ENCODE measurements at places on chromosomes 4 and X.

DNA sequence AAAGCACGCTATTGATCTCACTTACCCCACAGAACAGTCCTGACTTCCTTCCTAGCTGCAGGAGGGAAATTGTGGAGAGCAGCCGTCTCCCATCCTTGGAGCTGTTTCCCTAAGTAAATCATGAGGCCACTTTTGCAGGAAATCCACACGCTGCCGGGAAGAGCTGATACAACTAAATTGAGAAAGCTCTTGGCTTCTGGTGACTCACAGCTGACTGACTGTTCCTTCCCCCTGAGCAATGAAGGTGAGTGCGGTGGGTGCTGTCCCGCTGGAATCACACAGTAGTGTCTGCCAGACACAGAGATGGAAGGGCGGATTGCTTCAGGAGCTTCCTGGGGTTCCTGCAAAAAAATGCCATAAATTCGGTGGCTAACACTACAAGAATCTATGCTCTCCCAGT lies 268.9 kb downstream of the ASMT start:
- no peak for DNase-seq

DNA sequence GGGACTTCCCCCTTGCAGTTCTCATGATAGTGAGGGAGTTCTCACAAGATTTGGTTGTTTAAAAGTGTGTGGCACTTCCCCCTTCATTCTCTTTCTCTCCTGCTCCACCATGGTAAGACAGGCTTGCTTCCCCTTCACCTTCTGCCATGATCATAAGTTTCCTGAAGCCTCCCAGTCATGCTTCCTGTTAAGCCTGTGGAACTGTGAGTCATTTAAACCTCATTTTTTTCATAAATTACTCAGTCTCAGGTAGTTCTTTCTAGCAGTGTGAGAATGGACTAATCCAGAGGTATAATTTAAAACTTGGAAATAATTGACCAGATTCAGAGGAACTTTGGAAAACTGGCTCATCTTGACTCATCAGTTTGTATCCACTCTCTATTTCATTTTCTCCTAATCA lies 129.0 kb downstream of the TMEM47 start:
- no peak for DNase-seq

DNA sequence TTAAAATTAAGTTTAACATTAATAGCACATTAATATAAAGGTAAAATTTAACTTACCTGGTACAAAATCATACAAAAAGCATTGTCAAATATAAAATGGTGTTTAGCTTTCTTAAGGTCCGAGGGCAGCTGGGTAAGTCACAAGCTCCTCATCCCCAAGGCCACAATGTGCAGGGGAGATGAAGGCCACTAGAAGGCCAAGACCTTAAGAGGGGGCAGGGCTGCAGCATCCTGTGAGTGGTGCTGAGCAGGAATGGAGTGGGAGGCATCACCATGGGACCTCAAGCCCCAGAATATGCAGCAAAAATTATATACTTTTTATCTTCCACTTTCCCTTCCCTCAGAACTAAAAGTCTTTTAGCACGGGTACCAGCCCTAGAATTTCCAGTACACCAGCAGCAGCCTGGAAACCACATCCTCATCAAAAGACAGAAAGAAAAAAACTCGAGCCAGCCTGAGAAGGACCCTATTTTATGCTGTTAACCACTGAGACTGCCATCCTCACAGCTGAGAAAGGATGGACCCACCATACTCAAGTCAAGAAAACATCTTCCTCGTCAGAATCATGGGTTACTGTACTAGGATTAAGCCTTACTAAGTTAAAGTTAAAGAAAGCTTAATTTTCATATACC lies 13.0 kb upstream of the RHOXF2 start:
- DNase-seq: no peak

GRCh38 chr4:101252721-101253120 lies 94.6 kb downstream of the PPP3CA start:
- DNase-seq: no peak

GRCh38 chrX:28787206-28787605 lies 200.0 kb downstream of the IL1RAPL1 start:
- no peak for DNase-seq

DNA sequence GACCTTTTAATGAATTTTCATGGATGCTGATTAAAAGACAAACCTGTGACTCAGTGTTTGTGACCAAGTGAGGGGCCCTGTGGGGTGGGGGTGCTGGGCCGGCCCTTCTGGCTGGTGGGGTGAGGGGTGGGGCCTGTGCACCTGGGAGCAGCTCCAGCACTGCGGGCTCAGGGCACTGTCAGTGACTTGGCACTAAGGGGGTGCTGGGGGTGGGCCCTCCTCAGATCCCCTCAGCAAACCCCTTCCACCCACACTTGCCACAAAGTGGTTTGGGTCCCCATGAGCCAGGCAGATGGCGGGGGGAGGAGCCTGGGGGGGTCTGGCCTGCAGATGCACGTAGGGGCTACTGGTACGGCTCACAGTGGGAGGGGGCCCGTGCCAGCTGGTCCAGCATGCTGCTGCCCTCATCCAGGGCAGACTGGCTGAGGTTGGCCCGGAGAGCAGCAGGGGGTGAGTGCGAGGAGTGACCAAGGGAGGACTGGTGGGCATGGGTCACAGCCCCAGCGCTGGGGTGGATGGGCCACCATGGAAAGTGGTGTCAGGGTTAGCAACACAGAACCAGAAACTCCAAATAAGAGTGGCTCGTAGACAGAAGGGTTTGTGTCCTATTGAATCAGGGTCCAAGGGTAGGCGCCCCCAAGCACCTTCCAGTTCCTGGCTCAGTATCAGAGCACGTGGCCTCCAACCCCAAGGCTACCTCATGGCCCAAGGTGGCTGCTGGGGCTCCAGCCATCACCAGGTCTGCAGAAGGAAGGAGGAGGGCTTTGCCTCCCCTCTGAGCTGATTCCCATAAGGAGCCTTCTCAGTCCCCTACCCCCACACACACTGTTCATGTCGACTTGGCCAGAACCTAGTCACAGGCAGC lies 10.1 kb downstream of the NKX1-1 start:
- no peak for DNase-seq

DNA sequence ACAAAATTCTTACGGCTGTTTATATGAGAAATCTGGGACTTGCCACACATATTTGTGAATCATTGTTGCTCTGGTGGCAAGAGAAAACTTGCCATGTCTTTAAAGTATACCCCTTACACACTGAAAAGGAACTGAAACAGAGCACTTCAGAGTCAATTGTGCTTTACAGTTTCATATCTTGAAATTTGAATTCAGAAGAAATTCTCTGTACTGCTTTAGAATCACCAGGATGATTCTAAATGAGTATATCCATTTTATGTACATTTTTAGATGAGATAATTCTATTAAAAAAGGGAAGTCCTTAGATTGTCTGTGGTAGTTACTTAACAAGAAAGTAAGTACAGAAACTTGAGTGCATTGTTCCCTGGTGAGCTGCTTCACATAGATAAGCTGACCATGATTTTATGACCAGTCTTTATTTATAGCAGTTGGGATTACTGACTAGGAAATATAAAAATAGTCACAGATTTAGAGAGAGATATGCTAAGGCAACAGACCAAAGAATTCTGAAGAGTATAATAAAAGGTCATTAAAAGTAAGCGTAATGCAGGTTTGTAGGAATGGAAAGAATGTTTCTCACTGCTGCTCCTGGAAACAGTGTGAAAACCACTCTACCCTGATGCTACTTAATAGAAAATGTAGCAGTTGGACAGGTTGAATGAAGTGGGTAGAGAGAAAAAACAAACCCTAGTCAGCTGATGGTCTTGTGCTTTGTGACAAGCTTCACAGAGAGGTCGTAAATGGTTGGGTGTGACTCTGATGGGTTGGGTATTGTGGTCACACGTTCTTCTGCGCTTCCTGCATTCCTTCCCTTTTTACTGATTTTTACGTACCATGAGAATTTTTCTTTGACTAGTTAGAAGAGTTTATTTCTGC lies 41.0 kb downstream of the FNIP2 start:
- no peak for DNase-seq

GRCh38 chrX:1914606-1915365 lies 299.9 kb downstream of the ASMT start:
- no peak for DNase-seq

DNA sequence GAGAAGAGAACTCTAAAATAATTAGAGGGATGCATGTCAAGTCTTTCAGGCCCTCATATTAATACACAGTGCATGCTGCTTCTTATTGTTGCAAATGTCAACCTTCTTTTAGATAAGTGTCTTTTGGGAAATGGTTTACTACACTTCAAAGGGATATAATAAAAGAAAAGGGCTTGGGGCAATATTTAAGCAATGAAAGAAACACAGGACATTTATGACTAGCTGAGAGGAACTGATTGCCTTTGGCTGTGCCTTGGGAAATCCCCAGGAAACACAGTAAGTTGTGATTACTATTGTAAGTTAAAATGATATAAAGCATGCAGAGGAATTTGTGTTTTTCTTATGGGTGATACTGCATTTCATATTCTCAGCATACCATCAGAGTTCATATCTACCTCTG lies 1036.2 kb upstream of the GRID2 start:
- DNase-seq: no peak

GRCh38 chr4:2168469-2169319 lies 73.2 kb downstream of the HAUS3 start:
- DNase-seq: no peak

DNA sequence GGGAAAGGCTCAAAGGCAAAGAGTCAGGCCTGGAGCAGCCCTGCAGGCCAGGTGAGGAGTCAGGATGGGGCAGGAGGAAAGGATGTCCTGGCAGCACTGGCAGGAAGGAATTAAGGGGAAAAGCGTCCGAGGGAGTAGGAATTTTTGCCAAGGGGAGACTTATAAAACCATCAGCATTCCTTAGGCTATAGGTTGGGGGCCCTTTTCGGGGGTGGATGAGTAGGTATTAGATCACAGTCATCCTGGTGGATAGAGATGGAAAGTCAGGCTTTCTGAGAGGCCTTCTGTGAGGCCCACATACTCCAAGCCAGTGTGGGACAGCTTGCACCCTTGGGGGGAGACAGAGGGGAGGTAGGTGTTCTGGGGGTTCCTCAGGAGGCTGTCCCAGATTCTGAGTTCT lies 12.3 kb downstream of the STARD8 start:
- no peak for DNase-seq

DNA sequence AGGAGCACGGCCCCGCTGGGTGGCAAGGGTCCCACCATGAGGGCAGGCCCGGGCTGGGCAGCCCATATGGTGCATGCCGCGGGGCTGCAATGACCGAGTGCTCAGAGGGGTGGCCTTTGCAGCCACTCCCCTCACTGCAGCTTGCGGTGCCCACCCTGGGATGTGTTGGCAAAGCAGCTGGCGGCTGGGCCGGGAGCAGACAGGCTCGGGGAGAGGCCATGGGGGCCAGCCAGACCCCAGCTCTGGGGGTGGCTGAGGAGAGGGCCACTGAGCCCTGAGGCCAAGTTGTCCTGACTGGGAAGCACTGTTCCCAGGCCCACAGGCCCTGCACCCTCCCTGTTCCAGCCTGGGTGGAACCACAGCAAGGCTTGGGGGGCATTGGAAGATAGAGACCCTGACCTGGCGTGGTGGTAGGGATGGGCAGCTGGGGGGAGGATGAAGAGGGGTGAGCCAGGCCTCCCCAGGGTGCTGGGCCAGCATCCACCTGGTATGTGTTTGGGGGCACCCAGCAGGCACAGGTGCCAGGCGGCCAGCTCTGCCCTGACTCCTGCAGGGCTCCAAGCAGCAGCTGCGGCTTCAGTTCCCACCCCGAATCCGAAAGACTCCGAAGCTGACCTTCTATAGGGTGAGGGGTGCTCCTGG lies 18.4 kb upstream of the RNF4 start:
- DNase-seq: no peak

- DNase-seq: no peak
Measured at GRCh38 chr4:181147416-181147951, 1095.7 kb upstream of the TENM3 start.

- no peak for DNase-seq
Measured at GRCh38 chrX:45164995-45165394, 35.7 kb downstream of the DIPK2B start.

DNA sequence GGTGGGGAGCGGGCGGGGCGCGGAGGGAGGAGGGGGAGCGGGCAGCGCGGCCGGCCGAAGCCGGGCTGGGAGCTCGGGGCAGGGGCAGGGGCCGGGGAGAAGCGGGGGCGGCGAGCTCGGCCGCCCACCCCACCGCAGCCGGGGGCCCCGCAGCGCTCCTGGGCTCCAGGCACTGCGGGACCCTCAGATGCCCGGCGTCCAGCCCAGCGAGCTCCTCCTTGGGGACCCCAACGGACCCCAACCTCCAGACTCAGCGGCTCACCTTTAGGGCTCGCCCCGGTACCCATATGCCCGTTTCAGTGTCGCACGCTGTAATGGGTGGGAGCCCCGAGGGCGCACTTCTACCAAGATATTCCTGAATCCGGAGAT lies 357 bp upstream of the ADGRG2 start:
- DNase-seq: no peak

GRCh38 chr4:24858026-24858425 lies 54.8 kb downstream of the CCDC149 start:
- no peak for DNase-seq

- no peak for DNase-seq
Measured at GRCh38 chrX:53595266-53595810, 91.2 kb downstream of the HUWE1 start.

DNA sequence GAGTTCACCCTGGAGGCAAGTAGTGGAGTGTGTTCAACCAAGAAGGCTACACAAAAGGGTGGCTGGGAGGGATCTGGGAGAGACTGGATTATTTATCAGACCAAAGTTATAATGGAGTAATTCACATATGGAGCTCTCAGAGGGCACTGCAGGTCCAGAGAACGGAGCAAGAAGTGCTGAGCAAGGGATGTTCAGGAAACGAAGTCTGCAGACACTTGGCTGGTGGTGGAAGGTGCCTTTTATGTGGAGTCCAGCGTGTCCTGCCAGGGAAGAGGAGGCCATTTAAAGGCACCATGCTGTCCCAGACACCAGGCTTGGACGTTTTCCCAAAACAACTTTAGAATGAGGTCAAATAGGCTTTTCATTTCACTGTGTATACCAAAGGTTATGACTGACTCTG lies 130.1 kb downstream of the CEP135 start:
- no peak for DNase-seq

GRCh38 chrX:25226151-25226550 lies 210.4 kb upstream of the ARX start:
- no peak for DNase-seq

GRCh38 chrX:7286168-7286837 lies 138.3 kb upstream of the PUDP start:
- DNase-seq: no peak

DNA sequence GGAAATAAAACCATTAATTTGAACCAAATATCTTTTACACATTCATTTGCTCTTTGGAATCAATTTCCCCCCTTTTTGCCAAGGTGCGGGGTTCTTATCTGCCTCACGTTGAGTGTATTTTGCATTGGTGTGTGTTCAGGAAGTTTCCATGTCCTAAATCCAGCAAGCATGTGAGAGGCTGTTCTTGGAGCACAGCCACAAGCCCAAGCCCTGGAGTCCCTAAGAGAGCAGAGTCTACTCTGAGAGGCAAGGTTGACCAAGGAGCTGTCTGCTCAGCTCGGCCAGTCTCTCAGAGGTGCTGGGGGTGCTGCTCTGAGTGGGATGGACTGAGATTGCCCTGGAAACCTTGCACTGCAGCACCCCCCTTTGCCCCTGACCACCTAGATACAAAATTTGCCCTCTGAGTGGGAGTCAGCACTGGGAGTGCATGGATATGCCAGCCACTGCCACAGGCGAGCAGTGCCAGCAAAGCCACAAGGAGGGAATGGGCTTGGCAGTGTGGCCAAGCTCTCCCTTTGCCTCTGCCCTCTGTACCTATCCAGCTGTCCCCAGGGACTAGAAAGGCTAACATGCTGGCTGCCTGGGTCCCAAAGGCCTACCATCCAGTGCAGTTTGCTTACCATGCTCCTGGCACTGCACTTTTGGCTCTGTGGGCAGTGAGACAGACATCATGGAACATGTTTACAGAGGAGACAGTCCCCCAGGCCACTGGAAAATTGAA lies 20.5 kb upstream of the FAM193A start:
- no peak for DNase-seq

- no peak for DNase-seq
Measured at GRCh38 chr4:100493756-100494155, 24.1 kb downstream of the EMCN start.

- no peak for DNase-seq
Measured at GRCh38 chr4:14023036-14023435, 395.5 kb upstream of the BOD1L1 start.

All from hippocampal formation (tissue), 2 donors.